Urinary bladder (tissue), 4 donors: ENCODE measurements at places on chromosomes 4 and X.
A peak's percentile ranks its signal among the peaks of the same experiment; 100 is the strongest.

DNA sequence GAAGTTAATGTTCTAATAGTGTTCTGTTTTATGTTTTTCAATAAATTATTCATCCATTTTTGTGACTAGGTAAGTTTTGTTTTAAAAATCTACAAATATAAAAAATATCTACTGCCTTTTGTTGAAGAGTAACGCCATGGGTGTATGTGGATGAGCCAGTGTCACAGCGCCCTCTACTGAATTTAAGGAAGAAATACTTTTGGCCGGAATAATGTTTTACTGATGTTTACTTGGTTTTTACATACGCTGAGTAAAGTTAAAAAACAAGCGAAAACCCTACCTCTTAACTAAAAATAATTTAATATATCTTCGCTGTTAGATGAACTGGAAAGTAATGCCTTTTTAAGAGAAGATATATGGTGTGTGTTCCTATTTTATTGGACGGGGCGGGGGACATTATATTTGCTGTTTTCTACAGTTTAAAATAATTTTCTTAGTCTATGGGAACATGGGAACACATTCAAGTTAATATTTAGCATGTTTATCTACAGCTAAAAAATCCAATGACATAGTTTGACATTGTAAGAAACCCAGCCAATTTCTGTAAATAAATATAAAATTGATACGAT, 86.1 kb downstream of the CPE start:
- DNase-seq, result no peak

GRCh38 chrX:7088968-7089615, 58.4 kb upstream of the STS start:
- DNase-seq, result no peak

GRCh38 chrX:132119821-132120515, 7.9 kb downstream of the FRMD7 start:
- DNase-seq, result no peak

- DNase-seq, result no peak
These were observed 16.5 kb downstream of the ART3 start for GRCh38 chr4:76091052-76091451.

DNA sequence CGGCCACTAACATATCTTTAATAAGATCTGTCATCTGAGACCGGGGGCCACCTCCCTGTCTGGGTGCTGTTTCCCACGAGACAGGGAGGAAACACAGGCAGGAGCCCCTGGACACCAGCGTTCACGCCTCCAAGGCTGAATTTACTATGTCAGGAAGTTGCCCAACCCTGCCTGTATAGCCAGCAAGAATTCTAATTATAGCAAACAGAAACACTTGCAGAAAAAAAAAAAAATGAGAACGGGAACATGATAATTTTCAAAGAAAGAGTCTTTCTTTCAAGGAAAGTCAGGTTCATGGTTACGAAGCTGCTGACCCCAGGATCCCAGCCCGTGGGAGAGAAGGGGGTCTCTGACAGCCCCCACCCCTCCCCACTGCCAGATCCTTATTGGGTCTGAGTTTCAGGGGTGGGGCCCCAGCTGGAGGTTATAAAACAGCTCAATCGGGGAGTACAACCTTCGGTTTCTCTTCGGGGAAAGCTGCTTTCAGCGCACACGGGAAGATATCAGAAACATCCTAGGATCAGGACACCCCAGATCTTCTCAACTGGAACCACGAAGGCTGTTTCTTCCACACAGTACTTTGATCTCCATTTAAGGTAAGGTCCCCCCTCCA, at the start of gene IL3RA:
Gene IL3RA (plus strand): TSS at position 455 of the 613 bp plus-strand sequence. CDS start 4,981 bp downstream, outside the sequence.
- no peak for DNase-seq

DNA sequence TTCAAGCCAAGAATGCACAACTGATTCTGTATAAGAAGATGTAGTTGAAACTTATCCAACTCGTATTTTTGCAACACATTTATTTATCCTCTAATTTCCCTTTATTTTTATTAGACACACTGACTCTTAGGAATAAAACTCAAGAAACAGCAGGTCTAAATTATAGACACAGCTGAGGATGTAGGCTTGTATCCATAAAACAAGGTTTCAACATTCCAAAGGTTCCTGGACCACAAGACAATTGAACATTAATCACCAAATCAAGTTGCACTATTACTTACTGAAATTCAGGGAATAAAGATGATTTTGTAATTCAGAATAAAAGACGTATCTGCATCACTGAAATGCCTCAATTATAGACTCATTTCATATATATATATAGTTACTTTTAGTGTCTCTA, 683.5 kb upstream of the GRIA3 start:
- no peak for DNase-seq

GRCh38 chrX:106862972-106863688, 40.0 kb downstream of the RIPPLY1 start:
- DNase-seq, result no peak

GRCh38 chr4:82773057-82773456, 25.5 kb downstream of the SCD5 start:
- DNase-seq, result no peak

- no peak for DNase-seq
These were observed 201.0 kb upstream of the NEIL3 start for GRCh38 chr4:177108708-177109107.

GRCh38 chr4:138859254-138859653, 156.3 kb upstream of the NOCT start:
- DNase-seq, result no peak

GRCh38 chrX:74160358-74160757, 143.6 kb upstream of the ZCCHC13 start:
- DNase-seq, result no peak

GRCh38 chr4:10737337-10737736, 52.8 kb upstream of the CLNK start:
- no peak for DNase-seq

GRCh38 chr4:74038425-74039314, at the start of gene CXCL3:
CXCL3 (minus strand) TSS chr4:74038689; CDS start chr4:74038611, 78 bp downstream.
- DNase-seq, result no peak

DNA sequence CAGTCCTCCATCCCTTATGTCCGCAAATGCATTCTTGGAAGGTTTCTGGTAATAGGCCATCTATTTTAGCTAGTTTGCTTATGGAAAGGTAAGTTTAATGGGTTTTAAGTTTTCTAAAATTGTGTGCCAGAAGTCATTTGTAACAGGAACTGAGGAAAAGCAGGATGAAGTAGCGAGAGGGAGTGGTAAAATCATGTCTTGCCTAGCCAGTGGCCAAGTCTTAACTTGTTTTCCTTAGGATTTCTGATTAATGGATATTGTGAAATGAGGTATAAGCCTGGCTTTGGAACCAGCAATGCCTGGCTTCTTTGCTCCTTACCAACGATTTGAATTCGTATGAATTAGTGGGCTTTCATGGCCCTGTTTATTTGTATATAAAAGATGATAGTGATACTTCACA, 7.3 kb downstream of the SEC24B start:
- no peak for DNase-seq

- DNase-seq, result no peak
These were observed 12.0 kb downstream of the EREG start for GRCh38 chr4:74376888-74377483.

- DNase-seq, result no peak
These were observed 23.4 kb upstream of the TECRL start for GRCh38 chr4:64432674-64433073.

DNA sequence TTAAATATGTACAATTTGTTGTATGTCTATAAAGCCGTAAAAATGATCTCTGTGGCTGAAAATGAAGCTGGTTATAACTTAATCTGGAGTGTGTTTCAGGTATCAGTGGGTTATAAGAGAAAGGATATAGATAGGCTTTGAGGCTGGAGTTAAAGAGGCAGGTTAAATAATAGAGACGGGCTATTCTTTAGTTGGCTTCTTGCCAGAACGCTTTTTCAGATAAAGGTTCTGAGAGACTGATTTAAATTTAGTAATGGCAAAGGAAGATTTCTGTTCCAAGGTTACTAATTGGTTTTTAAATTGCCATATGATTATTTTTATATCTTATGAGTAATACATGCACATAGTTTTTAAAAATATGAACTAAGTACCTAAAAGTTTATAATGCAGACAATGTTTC, 117.4 kb downstream of the AWAT2 start:
- DNase-seq, result no peak

DNA sequence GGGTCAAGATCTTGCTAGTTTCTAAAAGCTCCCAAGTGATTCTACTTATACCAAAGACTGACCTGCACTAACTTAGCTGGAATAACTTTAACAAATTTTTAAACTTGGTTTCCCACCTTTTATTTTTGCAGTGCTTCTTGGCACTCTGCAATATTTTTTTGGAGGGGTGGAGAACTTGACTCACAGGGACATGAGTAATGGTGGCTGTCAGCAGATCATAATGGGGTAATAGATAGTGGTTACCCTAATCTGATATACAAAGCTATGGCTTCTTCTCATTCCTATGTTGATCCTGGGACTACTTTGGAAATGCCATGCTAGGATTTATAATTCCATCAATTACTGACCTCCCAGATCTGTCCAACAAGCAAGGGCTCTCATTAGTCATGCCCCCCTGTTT, 295.7 kb downstream of the GPAT3 start:
- no peak for DNase-seq

DNA sequence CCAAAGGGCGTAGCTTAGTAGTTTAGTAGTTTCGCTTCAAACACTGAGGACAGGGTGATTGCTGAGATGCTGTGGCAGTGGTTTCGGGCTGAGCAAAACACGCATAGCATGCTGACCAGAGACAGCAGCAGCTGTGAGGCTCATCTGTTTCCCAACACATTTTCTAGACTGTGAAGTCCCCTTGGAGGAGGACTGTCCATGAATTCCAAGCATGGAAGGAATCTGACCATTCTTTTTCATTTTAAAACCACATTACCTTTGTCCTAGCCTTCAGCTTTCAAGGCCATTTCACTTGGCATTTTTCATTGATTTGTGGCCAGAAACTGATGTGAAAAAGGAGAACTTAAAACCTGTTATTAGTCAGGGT, 240.9 kb downstream of the PALLD start:
- no peak for DNase-seq

DNA sequence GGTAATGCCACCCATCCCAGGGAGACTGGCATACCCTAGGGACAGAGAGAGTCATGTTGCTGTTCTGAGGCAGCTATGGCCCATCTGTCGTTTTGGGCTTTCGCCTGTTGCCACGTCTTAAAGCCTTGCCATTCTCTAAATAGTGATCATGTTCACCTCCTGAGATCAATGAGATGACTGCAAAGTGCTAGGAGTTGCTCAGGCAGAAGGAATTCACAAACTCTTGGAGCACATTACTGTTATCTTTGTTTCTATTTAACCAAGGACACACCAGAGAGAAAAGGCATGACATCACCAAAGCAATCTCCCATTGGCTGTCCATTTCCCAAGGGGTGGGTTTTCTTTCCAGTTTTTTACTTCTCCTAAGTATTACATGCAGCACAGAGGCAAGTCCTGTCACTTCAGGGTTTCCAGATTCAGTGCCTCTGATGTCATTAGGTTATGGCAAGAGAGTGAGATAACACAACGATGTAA, 37.1 kb upstream of the SETD7 start:
- no peak for DNase-seq

DNA sequence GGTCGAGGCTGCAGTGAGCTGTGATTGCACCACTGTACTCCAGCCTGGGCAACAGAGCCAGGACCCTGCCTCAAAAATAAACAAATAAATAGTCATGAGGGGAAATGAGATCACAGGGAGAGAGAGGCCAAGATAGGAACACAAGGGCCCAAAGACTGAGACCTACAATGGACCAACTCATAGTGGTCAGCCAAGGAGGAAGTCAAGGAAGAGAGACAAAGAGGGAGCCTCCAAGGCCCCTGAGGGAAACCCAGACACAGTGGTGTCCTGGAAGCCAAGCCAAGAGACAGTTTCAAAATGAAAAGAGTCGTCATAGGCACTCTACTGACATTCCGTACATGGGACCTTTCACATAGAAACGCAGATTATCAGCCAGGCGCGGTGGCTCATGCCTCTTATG, 153.3 kb downstream of the BCOR start:
- DNase-seq, result no peak

GRCh38 chr4:4868758-4869723, 9.6 kb downstream of the MSX1 start:
- DNase-seq, result no peak

DNA sequence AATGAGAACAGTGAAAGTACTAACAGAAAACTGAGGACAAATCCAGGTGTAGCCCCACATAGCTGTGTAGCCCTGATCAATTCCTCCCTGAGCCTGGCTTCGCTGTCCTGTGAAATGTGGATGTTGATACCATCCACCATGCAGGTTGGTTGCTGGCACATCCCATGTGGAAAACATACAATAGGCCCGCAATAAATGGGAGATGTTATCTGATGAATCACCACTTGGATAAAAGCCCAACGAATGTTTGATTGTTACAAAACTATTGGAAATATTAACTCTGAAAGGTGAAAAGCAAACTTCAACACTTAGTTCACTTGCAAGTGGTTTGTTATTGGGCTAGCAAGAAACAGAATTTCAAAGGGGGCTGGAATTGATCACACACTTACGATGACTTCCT, 186.3 kb upstream of the FTHL17 start:
- DNase-seq, result no peak

DNA sequence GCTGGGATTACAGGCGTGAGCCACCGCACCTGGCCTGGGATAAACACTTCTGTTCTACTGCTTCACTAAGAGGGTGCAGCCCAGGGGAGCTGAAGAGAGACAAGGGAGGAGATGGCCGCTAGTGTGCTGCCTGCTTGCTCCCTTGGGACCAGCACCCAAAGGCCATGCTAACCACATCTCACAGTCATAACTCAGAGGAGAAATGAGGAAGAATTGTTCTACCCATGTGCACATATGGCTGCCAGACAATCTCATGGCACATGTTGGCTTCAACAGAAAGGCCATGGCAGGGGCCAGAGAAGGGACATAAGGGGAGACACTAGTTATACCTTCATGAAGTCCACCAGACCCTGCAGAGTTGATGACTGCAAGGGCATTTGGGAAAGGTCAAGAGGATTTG, 22.4 kb downstream of the CLDN22 start:
- DNase-seq, result no peak

DNA sequence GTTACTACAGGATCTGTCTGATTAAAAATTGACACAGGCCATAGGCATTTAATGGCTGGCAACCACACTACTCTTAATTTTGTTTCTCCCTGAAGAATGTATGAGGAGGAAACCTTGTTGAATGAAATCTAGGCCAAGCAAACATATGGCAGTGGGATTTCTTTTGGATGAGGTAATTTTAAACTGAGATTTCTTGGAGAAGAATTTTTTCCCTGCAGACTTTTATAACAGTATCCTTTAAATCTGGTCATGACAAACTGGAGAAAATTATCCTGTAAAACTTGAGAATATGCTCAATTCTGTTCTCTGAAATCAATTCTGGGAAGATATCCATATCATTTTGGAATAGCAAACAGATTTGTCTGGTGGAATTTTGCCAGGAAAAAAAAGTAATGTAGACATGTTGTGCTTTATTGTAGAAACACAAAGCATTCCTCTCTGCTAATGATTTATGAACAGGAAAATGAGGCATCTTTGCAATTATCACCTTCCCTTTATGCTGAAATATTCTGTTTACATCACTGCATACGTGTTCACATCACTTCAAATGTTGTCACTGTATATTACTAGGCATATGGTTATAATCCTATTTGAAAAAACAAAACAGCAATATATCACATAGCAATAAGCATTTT, 108.3 kb upstream of the ARSJ start:
- peak; percentile 58 for DNase-seq
